Neural crest cell (in vitro differentiated cells): ENCODE measurements at places on chromosomes 12 and 14.

DNA sequence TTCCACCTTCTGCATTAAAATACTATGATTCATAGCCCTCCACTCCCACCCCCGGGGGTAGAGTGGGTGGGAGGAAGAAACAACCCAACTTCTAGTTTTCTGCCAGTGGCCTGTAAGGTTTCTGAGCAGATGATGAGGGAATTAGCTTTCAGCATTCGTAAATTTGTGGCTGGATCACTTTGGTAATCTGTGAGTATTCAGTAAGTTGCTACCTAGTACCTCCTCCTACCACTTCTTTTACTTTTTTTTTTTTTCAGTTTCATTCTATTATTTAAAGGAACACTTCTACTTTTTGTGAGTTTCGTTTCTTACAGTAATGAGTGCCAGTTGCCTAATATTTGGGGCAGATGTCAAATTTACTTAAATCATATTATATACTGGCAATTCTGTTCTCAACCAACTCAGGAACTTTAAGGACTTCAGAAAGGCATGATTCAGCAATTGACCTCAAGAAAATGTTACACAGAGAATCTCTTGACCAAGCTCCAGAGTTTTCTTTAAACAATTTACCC lies 42.4 kb upstream of the EMP1 start:
- no peak for DNase-seq

GRCh38 chr14:57753821-57754220 lies 112.1 kb downstream of the SLC35F4 start:
- no peak for DNase-seq

- DNase-seq = peak; percentile 37
These were observed 37.7 kb downstream of the LRRC74A start for GRCh38 chr14:76863724-76864407.

DNA sequence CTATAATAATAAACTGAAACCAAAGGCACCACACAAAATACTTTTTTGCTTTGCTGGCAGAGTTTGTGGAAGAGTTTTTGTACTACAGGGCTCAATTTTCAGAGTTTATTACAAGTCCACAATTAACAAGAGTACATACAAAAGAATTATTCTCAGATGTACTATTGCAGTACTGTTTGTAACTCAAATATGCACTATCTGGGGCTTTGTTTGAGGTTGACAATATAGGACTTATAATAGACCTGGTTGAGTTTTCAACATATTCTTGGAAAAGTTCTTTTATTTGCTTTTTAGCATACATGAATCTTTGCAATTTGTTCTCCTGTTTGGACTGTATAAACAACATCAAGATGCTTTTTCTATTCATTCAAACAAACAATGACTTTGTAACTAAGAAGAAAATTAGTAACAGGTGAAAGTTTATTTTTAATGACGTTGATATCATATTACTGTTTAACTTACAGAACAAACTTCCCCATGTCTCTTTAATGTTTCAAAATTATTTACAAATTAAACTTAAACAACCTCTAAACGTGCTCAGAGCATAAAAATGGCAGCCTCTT lies 407.4 kb upstream of the PRICKLE1 start:
- DNase-seq = no peak

GRCh38 chr12:46509135-46509534 lies 136.6 kb upstream of the SLC38A2 start:
- DNase-seq = no peak

DNA sequence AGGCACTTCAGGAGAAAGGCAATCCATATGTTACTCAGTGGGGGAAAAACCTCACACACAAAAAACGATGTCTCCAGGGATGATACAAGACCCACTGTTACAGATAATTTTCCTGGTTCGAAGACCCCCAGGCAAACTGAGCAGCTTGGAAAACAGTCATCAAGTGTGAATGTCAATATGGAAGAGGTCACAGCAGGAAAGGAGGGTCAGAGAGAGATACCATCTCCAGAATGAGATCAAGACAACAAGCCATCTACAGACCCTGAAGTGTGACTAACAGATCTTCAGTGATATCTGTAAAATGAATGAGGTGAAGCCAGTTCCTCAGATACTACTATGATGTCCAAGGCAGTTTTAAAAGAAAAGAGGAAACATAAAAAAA lies 28.6 kb downstream of the GNS start:
- no peak for DNase-seq

DNA sequence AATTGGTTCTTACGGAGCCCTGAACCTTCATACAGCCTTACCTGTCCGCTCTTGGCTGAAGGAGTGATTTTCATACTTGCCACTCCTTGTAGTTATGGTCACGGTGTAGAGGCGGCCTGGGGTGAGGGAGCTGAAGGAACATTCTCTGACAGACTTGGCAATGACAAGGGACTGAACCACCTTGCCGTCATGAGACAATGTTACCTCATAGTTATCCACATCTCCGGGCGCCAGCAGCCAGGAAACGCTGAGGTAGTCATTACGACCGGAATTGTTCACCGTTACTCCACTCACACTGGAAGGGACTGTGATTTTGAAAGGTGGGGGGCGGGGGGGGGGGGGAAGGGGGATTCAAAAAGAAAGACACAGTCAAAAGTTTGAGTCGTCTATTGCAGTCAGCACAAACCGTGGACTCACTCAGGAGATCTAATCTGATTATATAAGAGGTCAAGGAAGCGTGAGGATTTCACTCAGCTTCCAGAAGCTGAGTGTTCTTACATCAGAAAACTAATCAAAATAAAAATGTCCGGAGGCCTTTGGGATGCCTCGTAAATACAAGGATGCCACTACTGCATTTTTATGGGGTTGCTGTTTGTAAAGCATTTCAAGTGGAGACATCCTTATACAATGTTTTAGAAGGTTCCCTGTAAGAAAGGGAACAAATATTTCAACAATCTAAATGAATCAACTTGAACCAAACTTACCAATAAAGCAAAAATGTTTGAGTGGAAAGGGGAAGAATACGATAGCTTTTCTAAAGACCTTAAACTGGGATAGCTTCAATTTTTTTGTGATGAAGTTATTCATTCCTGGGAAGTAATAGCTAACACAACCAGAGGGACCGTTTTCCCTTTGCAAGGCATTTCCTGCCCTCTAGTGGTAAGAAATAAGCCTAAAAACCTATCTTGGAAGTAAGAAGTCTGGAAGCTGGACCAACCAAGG lies 60.6 kb downstream of the PTPRB start:
- no peak for DNase-seq

GRCh38 chr12:118377021-118377883 lies 897 bp downstream of the SUDS3 start:
- DNase-seq = no peak

- no peak for DNase-seq
These were observed 19.4 kb upstream of the MBIP start for GRCh38 chr14:36339816-36340215.

- DNase-seq = no peak
These were observed 17.0 kb downstream of the ACSS3 start for GRCh38 chr12:81094718-81095360.

DNA sequence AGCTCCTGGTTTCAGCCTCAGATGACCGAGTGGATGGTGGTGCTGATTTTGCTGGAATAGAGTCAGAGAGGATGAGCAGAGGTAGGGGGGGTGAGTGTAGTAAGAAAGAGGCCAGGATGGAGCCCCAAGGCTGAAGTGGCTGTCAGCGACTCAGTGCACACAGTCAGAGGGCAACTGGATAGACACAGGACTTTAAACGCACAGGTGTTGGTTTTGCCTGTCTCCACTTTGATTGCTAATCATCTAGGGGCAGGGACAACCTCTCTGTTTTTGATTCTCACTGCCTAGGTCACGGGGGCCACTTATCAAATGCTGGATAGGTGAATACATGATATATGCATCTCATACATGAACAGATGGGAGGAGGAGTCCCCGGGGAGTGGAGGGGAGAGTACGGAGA lies 99.5 kb downstream of the EGLN3 start:
- no peak for DNase-seq

DNA sequence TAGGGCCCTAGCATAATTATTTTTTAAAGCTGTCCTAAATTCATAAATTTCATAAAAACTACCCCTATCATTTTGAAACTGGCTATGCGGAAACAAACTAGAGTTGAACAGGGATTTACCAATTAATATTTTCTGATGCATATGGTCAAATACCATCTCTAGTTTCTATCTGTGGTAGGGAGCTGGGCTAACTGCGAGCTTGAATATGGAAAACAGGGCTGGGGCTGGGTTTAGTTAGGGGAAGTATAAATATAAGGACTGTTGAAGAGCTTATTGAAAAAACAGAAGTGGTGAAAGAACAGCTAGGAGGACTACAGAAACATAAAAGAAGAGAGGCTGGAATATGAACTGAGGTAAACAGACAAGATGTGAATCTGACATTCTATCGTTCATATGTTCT lies 91.8 kb downstream of the SLC38A1 start:
- no peak for DNase-seq

DNA sequence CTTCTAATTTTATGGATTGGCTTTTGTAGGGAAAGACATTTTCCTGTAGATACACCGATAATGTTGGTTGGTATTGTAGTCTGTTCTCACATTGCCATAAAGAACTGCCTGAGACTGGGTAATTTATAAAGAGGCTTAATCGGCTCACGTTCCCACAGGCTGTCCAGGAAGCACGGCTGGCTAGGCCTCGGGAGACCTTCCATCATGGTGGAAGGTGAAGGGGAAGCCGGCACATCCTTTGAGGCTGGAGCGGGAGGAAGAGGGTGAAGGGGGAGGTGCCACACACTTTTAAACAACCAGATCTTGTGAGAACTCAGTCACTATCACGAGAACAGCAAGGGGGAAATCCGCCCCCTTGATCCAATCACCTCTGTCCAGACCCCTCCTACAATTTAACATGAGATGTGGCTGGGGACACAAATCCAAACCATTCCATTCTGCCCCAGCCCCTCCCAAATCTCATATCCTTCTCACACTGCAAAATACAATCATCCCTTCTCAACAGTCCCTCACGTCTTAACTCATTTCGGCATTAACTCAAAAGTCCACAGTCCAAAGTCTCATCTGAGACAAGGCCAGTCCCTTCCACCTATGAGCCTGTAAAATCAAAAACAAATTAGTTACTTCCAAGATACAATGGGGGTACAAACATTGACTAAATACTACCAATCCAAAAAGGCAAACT lies 66.7 kb upstream of the EIF5 start:
- DNase-seq = no peak

DNA sequence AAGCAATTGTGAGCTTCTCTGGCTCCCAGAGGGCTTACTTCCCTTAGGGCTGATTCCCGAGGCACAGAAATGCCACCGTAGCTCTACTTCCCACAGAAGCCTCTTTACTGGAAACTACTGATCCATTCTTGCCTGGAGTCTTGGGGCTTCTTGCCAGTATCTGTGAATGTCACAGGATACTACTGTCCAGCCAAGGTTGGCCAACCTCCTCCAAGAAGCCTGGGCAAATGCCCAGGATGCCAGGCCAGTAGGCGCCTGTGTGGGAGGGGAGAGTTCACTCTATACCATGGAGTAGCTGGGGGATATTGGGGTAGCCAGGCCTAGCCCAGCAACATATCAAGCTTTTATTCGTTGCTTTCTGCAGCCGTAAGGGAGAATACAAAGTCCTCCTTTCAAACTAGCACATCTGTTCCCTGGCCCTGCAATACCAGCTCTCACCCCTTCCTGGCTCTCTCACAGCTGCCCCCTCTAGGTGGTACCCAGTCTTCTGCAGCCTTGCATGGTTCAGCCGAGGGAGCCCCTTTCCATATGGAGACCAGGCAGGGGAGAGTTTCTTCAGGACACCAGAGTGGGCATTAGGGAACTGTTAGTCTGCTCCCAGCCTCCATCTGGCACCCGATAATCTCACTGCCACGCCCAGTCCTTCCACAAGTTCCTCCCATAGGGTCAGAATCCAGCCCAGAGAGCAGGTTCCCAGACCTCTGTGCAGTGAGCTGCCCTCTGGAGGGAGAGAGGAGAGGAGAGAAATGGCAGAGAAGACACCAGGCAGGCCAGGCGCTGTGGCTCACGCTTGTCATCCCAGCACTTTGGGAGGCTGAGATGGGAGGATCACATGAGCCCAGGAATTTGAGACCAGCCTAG lies 24.3 kb upstream of the PLEK2 start:
- no peak for DNase-seq

DNA sequence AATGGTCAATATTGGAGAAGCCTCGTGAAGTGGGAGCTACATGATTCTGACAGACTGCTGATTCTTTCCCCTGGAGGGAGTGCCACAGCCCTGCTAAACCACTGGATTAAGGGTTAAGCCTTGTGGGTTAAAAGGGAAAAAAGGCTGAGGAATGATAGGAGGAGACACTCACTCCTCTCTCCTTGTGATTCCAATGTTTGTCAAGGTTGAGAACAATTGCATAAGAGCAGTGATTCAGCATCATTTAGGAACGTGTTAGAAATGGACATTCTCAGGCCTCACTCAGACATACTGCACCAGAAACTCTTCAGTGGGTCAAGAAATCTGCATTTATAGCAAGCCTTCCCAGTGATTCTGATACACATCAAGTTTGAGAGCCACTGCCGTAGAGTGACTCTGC lies 87.8 kb upstream of the GZMB start:
- DNase-seq = no peak

- no peak for DNase-seq
These were observed 98.6 kb downstream of the GCH1 start for GRCh38 chr14:54803926-54804537.

- DNase-seq = peak; percentile 17
These were observed 1.6 kb upstream of the C12orf71 start for GRCh38 chr12:27083861-27084394.

DNA sequence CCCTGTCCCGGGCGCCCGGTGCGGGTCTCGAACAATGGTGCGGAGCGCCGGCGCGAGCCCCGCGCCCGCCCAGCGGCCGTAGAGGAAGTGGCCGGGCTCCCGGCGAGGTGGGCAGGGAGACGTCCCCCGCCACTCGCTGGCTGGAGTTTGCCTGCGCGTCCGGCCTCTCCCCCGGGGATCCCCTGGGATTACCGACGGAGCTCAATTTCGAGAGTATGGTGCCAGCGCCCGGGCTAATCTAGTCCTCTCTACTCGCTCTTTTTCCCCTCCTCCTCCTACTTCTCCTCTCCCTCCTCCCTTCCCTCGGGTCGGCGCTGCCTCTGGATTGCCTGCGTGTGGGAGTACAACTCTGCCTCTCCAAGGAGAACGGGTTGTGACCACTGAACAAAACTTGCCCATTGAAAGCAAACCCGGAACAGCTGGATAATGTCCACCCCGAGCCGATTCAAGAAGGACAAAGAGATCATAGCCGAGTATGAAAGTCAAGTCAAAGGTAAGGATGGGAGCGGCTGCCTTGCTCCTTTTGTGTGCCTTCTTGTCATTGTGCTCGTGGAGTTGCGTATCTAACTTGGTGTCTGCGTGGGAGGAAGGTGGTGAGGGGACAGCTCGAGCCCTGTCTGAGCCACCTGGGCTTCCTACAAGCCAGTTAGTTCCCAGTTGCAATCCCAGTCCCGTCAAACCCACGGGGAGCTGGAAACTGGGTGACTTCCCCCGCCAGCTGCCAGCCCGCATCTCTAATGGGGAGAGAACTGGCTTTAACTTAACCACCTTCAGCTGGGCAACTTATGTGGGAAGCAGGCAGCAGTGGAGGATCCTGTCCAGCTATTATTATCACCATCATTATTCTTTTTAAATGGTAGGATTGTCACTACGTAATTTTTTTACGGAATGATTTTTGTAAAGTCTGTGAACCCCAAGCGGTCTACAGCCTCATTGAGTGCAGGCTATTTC lies at the start of gene SRGAP1:
Gene SRGAP1 (plus strand): TSS at position 310 of the 951 bp plus-strand sequence. CDS start 117 bp downstream, at position 427.
- peak; percentile 48 for DNase-seq
